A673 (cell line): ENCODE measurements at places on chromosomes 7 and 10. TPM values are rescaled to one million over a fixed set of nuclear protein-coding genes. Genes with fewer than 3 reads are reported as not detected.
A peak's percentile ranks its signal among the peaks of the same experiment; 100 is the strongest.

The C10orf67 gene
- total RNA-seq, result 0.13 and 0.50 TPM in 2 replicates

The KAZALD1 gene
- total RNA-seq, result 12.5 and 19.2 TPM in 2 replicates

The VSTM2A gene
- not detected in 2 replicates for total RNA-seq

The CYP3A4 gene
- not detected in 2 replicates for total RNA-seq

The ANXA7 gene
- 151 and 156 TPM in 2 replicates for total RNA-seq

The CRTAC1 gene
- total RNA-seq, result not detected in 2 replicates

The ITIH5 gene
- total RNA-seq, result not detected in 2 replicates

The OR6B1 gene
- total RNA-seq, result not detected in 2 replicates

The ZNF117 gene
- total RNA-seq, result 8.2 and 8.4 TPM in 2 replicates

The ZNF12 gene
- 18.1 and 18.8 TPM in 2 replicates for total RNA-seq

The SYNPO2L gene
- total RNA-seq, result 0.06 TPM in 1 of 2 replicates, not detected in the other

DNA sequence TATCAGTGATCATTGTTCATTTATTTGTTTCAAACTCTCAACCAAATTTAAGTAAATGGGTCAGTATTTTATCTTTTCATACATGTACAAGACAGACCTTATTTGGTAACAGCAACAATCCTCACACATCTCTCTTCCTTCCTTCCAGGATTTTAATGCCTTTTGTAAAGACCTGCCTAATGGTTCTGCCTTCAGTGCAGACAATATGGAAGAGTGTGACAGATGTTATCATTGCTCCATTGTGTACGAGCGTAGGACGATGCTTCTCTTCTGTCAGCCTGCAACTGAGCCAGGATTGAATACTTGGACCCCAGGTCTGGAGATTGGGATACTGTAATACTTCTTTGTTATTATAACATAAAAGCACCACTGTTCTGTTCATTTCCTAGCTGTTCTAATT, 6.3 kb downstream of the CAV2 start:
- peaks cover 61% of the 10 kb centered on the region for H3K4me1 ChIP-seq
- peak overlapping the region; percentile 14 for H3K4me3 ChIP-seq
- peak; percentile 67 for DNase-seq
- no peaks in the 10 kb centered on the region for H3K27me3 ChIP-seq

- no peak overlapping the region for H3K27ac ChIP-seq
- peaks cover 97% of the 10 kb centered on the region for H3K27me3 ChIP-seq
- H3K36me3 ChIP-seq, result no peaks in the 10 kb centered on the region
Measured at GRCh38 chr7:20796500-20796899, 9.8 kb upstream of the SP8 start.

DNA sequence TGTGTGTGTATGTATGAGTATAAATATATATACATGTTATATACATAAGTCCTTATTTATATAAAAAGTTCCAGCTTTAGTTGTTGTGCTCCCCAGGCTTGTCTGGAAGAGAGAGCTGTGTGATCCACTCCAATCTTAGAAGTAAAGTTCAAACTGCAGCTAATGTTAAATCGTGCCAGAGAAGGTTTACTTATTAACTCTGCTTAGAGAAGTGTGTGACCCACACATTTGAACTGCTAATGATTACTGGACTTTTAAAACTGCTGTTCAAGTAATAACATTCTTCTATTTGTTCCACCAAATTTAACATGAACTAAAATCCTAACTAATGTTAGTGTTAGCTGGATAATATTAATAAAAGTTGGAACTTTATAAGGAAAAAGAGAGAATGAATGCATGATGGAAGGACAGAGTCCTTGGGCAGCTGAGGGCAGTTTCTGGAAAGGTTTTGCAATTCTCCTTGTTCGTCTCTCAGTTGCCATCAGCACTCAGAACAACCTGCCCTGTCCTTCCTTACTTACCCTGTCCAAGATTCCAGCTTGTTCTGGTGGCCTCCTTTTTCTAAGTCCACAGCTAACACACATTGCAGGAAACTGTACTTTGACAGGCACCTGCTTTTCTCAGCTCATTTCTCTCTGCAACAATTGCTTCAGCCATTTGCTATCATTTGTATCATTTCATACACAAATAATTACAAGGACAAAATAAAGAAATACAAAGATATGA, 162.6 kb downstream of the FAM107B start:
- no peak for DNase-seq
- no peaks in the 10 kb centered on the region for H3K27me3 ChIP-seq
- H3K27ac ChIP-seq, result no peak overlapping the region
- H3K4me3 ChIP-seq, result no peak overlapping the region
- H3K4me1 ChIP-seq, result peaks cover 27% of the 10 kb centered on the region
- no peaks in the 10 kb centered on the region for H3K36me3 ChIP-seq

GRCh38 chr7:147182874-147183273, 1066.3 kb downstream of the CNTNAP2 start:
- no peak overlapping the region for H3K4me3 ChIP-seq
- H3K27ac ChIP-seq, result no peak overlapping the region
- no peak for DNase-seq

GRCh38 chr7:11706666-11707605, 125.1 kb downstream of the THSD7A start:
- no peak for DNase-seq
- H3K27ac ChIP-seq, result no peak overlapping the region
- no peaks in the 10 kb centered on the region for H3K36me3 ChIP-seq
- H3K27me3 ChIP-seq, result no peaks in the 10 kb centered on the region

- DNase-seq, result no peak
- H3K27ac ChIP-seq, result no peak overlapping the region
- H3K27me3 ChIP-seq, result no peaks in the 10 kb centered on the region
Measured at GRCh38 chr7:134755422-134756022, 23.9 kb upstream of the CALD1 start.

- no peaks in the 10 kb centered on the region for H3K4me1 ChIP-seq
- no peak overlapping the region for H3K4me3 ChIP-seq
- no peaks in the 10 kb centered on the region for H3K36me3 ChIP-seq
- DNase-seq, result peak; percentile 61
Measured at GRCh38 chr7:30164567-30164966, 29.8 kb downstream of the MTURN start.

GRCh38 chr10:118504467-118505205, 90.8 kb downstream of the PRLHR start:
- H3K36me3 ChIP-seq, result no peaks in the 10 kb centered on the region
- no peak overlapping the region for H3K4me3 ChIP-seq
- peak; percentile 36 for DNase-seq
- H3K4me1 ChIP-seq, result no peaks in the 10 kb centered on the region

GRCh38 chr7:103150192-103150591, 1.3 kb upstream of the NAPEPLD start:
- H3K4me3 ChIP-seq, result no peak overlapping the region
- peaks cover 18% of the 10 kb centered on the region for H3K4me1 ChIP-seq
- DNase-seq, result no peak
- no peaks in the 10 kb centered on the region for H3K27me3 ChIP-seq
- H3K27ac ChIP-seq, result no peak overlapping the region

DNA sequence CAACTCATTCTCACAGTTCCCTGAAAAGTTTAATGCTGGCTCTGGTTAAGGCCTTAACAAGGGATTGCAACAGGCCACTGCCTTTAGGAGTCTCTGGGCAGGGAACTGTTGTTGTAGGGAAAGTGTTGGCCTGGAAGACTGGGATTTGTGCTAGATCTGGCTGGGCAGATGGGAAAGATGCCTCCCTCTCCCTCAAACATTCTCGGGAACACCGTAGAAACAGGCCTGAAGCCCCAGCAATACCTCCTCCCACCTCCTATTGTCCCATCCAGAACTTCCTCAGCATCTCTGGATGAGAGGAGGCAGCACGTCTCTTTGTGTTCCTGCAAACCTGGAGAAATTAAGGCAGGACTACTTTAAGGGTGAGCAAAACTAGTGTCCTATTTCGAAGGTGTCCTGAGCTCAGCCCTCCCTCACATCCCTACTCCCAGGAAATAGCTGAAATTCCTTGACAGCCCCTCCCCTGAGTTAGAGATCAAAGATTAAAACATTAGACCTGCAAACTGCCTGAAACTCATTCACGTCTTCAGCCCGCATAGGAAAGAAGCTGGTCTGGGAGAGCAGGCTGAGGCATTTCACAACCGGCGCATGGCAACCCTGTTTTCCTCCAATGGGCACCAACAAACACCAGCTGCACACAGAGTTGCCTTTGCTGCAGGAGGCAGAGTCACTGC, 10.9 kb upstream of the MAP3K8 start:
- H3K4me3 ChIP-seq, result no peak overlapping the region
- peak overlapping the region; percentile 5 for H3K27ac ChIP-seq
- H3K36me3 ChIP-seq, result no peaks in the 10 kb centered on the region
- no peaks in the 10 kb centered on the region for H3K27me3 ChIP-seq
- H3K4me1 ChIP-seq, result peaks cover 10% of the 10 kb centered on the region
- DNase-seq, result peak; percentile 55

DNA sequence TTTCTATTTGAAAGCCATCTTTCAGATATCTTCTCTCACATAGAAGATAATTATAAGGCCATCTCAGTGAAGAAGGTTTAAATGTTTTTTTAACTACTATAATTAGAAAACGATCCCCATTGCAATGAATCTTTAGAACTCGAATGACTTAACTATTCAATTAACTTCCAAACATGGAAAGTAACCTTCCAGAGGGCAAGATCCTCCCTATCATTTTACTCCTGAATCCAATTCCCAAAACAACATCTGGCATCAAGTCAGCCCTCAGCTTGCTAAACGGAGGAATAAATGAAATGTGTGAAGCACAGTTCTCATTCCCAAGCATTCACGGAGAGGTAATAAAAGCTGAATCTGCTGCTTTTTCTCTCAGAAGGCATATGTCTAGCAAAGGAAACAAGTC, 293.4 kb downstream of the PLXDC2 start:
- H3K4me1 ChIP-seq, result no peaks in the 10 kb centered on the region
- H3K27ac ChIP-seq, result no peak overlapping the region
- no peaks in the 10 kb centered on the region for H3K36me3 ChIP-seq
- H3K27me3 ChIP-seq, result no peaks in the 10 kb centered on the region
- no peak for DNase-seq
- H3K4me3 ChIP-seq, result no peak overlapping the region

GRCh38 chr7:44377134-44377463, 51.7 kb upstream of the CAMK2B start:
- no peaks in the 10 kb centered on the region for H3K27me3 ChIP-seq
- no peak overlapping the region for H3K27ac ChIP-seq
- H3K36me3 ChIP-seq, result no peaks in the 10 kb centered on the region
- H3K4me1 ChIP-seq, result no peaks in the 10 kb centered on the region

- no peak overlapping the region for H3K27ac ChIP-seq
- H3K4me1 ChIP-seq, result peaks cover 36% of the 10 kb centered on the region
- no peak for DNase-seq
- H3K27me3 ChIP-seq, result no peaks in the 10 kb centered on the region
- no peaks in the 10 kb centered on the region for H3K36me3 ChIP-seq
Measured at GRCh38 chr10:89355394-89355931, 22.4 kb upstream of the IFIT1B start.

- H3K4me3 ChIP-seq, result no peak overlapping the region
- H3K36me3 ChIP-seq, result no peaks in the 10 kb centered on the region
- no peaks in the 10 kb centered on the region for H3K27me3 ChIP-seq
- no peak overlapping the region for H3K27ac ChIP-seq
- DNase-seq, result no peak
- peaks cover 20% of the 10 kb centered on the region for H3K4me1 ChIP-seq
Measured at GRCh38 chr10:97538839-97539238, 33.7 kb upstream of the ANKRD2 start.

DNA sequence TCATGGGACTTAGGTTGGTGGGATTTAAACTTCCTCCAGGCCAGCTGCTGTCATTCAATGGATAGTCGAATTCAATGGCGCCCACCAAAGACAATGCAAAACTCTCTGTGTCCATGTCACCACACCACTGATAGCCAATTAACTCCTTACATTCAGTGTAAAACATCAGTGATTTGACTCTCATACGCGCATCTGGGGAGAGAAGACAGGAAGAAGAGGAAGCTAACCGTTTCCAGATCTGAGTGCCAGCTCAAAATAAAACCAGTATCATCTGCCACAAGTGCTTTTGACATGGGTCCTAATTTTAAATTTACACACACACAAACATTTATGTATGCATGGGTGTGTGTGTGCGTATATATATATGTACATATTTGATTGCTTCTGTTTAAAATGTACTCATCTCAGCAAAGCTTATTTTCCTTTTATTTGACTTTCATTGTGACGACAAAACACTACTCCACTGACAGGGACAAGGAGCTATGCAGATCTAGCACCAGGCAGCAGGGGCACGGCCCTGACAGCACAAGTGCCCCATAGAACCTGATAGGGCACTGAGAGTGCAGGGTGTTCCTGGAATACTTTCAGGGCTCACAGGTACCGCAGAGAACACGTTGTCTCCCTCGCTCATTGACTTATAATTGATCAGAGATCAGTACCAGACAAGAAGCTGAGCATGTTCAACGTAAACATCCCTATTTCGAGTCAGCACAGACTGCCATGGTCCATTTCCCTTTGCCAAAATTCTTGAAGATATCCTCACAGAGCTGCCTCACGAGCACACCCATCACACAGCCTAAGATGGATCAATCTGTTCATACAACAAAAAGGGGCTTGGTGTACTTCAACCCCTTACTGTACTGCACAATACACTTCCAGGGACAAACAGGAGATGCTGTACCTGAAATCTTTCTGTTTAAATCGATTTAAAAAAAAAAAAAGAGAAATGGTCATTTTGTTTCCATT, 176.1 kb downstream of the COBL start:
- no peak overlapping the region for H3K27ac ChIP-seq
- DNase-seq, result no peak
- no peaks in the 10 kb centered on the region for H3K27me3 ChIP-seq
- H3K36me3 ChIP-seq, result no peaks in the 10 kb centered on the region
- no peaks in the 10 kb centered on the region for H3K4me1 ChIP-seq
- H3K4me3 ChIP-seq, result no peak overlapping the region

- H3K4me1 ChIP-seq, result no peaks in the 10 kb centered on the region
- H3K36me3 ChIP-seq, result no peaks in the 10 kb centered on the region
- H3K27ac ChIP-seq, result no peak overlapping the region
- no peak for DNase-seq
- H3K4me3 ChIP-seq, result no peak overlapping the region
Measured at GRCh38 chr7:24129597-24129996, 154.4 kb upstream of the NPY start.

GRCh38 chr7:157526913-157527634, 190.3 kb downstream of the DNAJB6 start:
- H3K27ac ChIP-seq, result no peak overlapping the region
- H3K36me3 ChIP-seq, result no peaks in the 10 kb centered on the region
- no peak overlapping the region for H3K4me3 ChIP-seq
- no peaks in the 10 kb centered on the region for H3K4me1 ChIP-seq
- H3K27me3 ChIP-seq, result peaks cover 12% of the 10 kb centered on the region

DNA sequence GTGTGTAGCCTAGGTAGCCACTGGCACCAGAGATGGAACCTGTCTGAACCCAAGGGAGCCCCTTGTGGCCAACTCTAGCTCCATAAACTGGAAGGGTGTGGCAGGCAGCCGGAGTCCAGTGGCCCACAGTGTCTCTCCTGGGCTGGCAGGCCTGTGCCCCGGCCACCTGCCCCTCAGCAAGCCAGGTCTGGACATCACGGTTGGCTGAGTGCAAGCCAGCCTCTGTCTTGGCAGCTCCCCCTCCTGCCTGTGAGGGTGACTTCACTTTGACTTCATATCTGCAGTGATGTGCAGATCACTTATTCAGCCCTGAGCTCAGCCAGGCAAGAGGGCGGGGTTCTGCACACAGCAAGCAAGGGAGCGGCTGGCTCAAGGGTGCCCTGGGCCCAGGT, 1.3 kb upstream of the RET start:
- peaks cover 10% of the 10 kb centered on the region for H3K4me1 ChIP-seq
- DNase-seq, result no peak
- H3K36me3 ChIP-seq, result no peaks in the 10 kb centered on the region
- peaks cover 3% of the 10 kb centered on the region for H3K27me3 ChIP-seq
- no peak overlapping the region for H3K27ac ChIP-seq
